Urothelium cell line (cell line): ENCODE measurements at places on chromosomes 5 and 9.

DNA sequence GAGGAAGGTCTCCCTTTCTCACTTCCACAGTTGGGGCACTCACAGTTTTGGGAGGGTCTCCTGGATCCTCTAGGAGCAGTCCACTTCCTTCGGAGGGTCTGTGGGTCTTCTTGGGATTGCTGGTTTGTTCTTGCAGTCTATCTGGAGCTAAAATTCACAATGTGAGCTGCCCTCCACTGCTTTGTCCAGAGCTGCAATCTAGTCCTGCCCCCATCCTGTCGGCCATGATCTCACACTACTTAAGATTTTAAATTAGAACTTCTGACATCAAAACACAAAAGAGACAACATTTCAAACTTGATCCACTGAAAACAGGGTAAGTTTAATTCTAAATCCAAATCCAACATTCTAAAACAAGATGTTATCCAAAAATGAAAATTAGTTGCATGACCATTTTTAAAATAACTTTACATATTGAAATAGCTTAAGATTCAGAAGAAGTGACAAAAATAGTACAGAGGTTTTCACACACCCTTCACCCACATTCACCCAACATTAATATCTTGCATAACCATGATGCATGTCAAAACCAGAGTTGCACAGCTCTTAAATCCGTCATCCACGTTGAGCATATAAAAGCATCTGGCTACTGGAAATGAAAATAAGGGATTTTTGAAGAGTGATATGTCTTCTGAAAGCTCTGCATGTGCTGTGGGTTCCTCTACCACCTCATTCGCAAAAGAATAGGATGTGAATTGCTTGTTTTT, 113.7 kb upstream of the EPB41L4A start:
- DNase-seq = no peak

GRCh38 chr9:99130069-99130468, 25.2 kb downstream of the TGFBR1 start:
- DNase-seq = no peak

GRCh38 chr5:132342291-132343180, 27.0 kb upstream of the SLC22A5 start:
- no peak for DNase-seq

DNA sequence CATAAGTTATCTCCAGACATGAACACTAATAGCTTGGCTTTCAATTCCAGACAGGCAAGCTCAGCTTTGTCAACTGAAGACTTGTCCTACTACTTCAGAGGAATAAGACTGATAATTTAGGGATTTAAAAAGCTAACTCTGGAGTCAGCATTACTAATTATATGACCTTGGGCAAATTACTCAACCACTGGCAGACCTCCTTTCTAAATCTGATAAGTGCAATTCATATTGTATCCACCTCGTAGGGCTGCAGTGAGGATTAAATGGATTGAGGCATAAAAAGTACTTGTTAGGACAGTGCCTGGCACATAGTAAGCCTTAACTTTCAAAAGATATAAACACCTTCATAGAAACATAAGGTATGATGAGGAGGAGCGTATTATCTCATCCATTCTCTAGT, 104.4 kb downstream of the KLHL3 start:
- DNase-seq = no peak

DNA sequence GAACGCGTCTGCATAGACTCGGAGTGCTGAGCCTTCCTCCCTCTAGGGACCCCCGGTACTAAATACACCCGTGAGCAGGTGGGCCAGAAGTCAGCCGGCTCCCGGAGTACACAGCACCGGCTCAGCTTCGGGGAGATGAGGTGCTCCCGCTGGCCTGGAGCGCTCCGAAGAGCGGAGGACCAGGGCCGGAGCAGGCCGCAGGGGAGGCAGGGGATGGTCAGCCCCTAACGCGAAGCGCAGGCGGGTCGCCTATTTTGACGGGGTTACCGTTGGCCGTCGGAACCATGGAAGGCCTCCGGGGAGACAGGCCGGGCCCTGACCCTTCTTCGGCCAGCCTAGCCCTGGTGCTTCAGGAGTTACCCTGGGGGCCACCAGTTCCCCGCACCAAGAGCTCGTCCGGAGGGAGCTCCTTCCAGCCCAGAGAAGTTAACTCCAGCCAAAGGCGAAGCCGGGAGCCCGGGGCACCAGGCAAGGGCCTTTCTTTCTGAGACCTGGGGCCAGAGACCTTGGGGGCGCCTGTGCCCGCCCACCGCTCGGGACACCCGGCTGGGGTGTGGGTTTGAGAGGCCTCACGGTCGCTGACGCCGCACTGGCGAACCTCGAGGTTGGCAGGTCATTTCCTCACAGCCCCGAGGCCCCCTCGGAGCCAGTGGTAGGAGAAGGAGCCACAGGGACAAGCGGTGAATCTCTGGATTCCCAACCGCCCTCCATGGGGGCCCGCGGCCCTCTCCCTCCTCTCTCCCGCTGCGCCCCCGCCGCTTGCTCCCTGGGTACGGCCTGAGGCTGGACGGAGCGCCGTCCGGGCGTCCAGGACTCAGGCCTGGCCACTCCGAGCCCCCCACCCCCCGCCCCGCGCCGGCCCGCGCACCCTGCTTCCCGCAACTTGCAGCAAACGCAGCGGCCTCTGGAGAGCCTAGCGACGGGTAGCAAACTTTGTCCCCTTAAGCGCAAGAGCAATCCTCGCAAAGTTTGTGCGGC, 3.4 kb upstream of the IRX4 start:
- DNase-seq = no peak

GRCh38 chr9:75918154-75918553, 27.7 kb downstream of the PCSK5 start:
- no peak for DNase-seq

GRCh38 chr9:133027134-133027533, 3.7 kb upstream of the GTF3C5 start:
- DNase-seq = no peak
